Fibroblast of pulmonary artery (primary cell): ENCODE measurements at places on chromosomes 11 and 22.

DNA sequence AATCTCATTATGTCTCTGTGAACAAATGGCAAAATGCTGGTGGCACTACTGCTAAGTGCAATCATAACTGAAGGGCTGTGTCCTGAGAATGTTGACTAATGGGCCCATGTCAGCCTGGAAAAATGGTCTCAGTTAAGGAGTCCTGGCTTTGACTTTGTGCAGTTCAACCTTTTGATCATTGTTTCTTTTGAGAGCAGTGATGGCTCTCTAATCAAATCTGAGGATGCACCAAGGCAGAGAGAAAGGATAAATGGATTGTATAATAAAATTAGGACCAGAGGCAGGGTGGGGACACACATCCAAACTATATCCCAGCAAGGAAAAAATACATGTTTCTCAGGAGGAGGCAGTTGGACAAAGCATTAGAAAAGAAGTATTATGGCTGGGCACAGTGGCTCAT, 59.6 kb upstream of the SYN3 start:
- DNase-seq: no peak

- no peak for DNase-seq
Measured at GRCh38 chr11:121282386-121282785, 10.2 kb upstream of the SC5D start.

DNA sequence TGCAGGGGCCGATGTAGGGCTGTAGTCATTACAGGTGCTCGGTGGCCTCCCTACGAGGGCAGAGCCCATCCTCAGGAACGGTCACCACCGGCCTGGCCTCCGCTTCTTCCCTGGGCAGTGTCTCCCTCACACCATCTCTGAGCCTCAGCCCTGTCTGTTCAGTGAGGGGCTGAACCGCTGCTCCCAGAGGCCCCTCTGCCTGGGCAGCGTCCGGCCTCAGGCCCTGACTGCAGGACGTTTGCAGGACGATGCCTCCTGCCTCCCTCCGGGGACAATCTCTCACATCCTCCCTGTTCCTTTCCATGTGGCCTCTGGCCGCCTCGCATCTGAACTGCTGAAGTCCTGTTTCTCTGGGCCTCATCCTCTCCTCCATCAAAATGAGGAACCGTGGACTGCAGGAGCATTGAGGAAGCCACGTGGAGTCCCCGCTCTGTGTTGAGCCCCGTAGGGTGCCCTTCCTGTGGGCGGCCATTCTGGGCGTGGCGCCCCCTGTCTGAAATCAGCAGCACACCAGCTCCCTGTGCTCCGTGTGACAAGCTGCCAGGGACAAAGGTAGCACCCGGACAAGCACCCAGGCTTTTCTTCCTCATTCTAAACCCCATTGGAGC, 933.5 kb downstream of the BRD1 start:
- no peak for DNase-seq

DNA sequence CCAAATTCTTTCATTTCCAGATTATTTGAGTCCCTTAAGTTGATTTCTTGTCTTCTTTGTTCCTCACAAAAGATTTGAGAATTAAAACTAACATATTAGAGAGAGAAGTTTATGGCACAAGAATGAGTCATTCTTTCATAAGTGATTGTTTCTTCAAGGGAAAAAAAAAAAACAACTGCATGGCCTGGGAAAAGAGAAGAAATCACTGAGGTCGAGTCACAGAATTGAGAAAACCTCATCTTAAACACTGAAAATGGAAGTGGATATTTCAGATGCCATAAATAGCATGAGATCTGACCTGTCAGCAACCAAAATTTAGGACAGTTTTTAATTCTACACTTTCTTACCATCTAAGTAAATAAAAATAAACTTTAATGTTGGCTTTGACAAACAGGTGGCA, 87.2 kb downstream of the CWF19L2 start:
- peak; percentile 66 for DNase-seq

- no peak for DNase-seq
Measured at GRCh38 chr11:122632181-122632824, 23.2 kb upstream of the UBASH3B start.

- no peak for DNase-seq
Measured at GRCh38 chr22:20994902-20995241, 7.0 kb downstream of the THAP7 start.

- no peak for DNase-seq
Measured at GRCh38 chr11:113681282-113681681, 24.8 kb downstream of the TMPRSS5 start.

DNA sequence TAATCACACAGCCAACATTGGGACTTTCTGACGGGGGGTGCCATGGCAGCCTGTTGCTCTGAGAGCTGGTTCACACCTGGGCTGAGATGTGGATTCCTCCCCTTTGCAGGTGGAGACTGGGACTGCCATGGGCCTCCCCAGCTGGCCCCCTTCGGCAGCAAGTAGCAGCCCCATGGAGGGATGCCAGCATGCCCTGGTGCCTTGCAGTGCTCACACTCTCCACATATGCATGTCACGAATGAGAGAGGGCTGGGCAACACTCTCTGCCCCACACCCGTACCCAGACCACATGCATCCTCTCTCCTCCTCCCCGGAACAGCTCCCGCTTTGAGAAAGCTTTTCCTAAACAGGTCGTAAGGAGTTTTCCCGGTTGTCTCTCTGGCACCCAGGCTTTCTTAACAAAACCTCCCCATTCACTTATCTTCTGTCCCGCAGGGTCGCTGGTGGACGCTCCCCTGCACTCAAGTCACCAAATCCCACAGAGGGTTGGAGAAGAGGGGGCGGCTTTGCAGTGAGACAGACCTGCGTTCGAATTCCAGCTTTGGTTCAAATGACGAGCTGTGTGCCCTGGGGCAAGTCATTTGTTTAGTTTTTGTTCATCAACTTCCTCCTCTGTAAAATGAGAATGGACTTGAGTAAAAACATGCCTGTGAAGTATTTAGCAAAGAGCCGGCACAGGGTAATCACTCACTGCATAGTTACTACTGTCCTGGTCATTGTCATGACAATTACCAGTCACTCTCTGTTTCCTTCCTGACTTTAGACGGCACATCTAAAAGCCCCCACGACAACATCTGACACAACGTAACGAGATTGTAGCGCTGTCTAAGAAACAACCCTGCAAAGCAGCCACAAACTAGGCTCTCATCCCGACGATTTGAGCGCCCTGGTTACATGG, 231.3 kb upstream of the B3GAT1 start:
- DNase-seq: no peak

- DNase-seq: no peak
Measured at GRCh38 chr11:69925366-69926196, 106.4 kb upstream of the FGF3 start.

DNA sequence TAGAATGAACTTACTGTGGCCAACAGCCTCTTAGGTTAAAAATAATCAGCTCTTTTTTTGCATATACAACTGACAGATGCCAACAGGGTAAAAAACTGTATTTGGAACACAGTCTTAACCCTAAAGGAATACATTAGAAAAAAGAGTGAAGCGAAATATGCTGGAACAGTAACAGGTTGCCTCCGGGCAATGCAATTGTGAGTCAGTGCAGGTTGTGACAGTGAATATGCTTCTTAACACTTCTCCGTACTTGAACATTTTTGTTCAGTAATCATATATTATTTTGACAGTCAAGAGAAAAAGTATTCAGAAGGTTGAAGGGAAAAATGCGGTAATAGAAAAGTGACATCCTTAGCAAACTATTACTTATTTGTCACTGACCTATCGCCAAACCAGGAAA, 98.5 kb downstream of the DBX1 start:
- DNase-seq: no peak

GRCh38 chr11:72735495-72736027, 16.6 kb downstream of the ARAP1 start:
- peak; percentile 86 for DNase-seq

- DNase-seq: no peak
Measured at GRCh38 chr11:57479911-57480310, 19.6 kb downstream of the RTN4RL2 start.

DNA sequence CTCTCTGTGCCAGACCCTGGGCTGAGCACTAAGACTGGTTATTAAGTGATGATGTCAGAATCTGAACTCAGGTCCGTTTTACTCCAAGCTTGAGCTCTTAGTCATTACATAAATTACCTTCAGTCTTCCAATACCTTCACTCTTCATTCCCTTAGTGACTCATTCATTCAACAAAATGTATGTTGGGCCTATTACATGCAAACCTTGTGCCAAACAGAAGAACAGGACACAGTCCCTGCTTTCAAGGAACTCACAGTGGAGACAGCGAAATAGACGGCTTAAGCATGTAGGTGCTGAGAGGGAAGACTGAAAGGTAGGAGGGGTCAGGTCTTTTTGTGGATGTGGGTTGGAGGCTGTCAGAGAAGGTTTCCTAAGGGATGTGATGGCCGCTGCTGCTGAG, 3.3 kb downstream of the KCTD14 start:
- DNase-seq: no peak

DNA sequence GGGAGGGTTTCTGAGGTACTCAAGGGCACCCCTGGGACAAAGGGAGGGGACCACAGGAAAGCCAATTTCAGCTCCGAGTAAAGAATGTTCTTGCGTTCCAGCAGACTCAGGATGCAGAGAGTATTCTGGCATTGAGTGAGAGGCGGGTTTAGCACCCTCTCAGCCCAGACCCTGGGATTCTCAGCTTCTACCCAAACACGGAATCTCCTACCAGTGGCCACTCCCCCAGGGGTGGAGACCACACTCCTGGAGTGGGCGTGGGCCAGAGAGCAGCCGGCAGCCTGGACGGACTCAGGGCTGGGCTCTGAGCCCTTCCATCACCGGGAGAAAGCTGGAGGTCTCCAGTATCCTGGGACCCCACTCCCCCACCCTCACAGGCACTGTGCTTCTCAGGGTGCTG, 26.1 kb upstream of the TTLL12 start:
- DNase-seq: no peak

- peak; percentile 85 for DNase-seq
Measured at GRCh38 chr22:36194971-36195370, 6.6 kb downstream of the APOL4 start.

GRCh38 chr22:50307890-50308596, 597 bp upstream of the PLXNB2 start:
- DNase-seq: no peak

DNA sequence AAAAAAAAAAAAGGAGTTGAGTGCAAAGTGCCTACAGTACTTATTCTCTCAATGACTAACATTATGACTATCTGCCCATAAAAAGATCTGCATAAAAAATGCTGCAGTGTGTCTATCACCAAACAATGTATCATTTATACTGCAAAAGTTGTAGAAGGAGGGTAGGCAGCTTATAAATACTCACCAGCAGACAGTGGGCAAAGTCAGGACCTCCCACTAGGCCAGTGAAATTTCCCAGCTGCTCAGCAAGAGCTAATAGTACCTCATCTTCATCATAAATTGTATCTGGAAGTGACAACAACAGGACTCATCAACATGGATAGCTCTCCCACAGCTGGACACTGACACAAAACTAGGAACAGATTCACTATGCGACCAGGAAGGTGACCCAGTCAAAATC, 1.6 kb downstream of the PPP2R1B start:
- DNase-seq: no peak

- DNase-seq: no peak
Measured at GRCh38 chr11:116114198-116114651, 610.0 kb upstream of the CADM1 start.

- DNase-seq: no peak
Measured at GRCh38 chr11:85028329-85029101, 598.6 kb downstream of the DLG2 start.

DNA sequence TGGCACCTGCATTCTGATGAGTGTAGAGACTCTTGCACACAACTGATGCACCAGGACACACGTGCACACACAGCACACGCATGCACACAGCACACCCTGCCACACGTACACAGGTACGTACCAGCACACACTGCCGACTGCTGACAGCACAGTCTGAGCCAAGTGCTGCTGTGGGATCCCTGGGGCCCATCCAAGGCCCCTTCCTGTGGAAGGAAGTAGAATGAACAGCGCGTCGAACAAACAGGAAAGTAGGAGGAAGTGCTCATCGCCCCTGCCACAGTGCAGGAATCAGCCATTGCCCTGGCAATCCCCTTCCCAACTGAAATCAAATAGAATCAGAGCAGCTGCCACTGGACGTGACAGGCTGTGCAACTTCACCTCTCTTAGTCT, 57.9 kb downstream of the CD82 start:
- peak; percentile 18 for DNase-seq
